ENCODE measurements at places on chromosomes 11 and 22.

DNA sequence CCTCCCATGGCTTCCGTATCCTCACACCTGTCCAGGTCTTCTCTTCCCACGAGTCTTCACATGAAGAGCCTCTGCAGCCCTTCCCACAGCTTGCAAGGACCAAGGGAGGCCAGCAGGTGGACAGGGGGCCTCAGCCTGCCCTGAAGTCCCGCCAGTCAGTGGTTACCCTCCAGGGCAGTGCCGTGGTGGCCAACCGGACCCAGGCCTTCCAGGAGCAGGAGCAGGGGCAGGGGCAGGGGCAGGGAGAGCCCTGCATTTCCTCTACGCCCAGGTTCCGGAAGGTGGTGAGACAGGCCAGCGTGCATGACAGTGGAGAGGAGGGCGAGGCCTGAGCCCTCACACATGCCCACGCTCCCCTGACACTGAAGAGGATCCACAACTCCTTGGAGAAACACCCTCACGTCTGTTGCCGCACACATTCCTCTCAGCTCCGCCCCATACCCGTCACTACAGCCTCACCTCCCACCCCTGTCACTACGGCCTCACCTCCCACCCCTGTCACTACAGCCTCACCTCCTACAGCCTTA, 8.3 kb downstream of the SSH3 start:
- DNase-seq, result no peak

GRCh38 chr22:49004484-49005399, 822.9 kb downstream of the BRD1 start:
- no peak for DNase-seq

DNA sequence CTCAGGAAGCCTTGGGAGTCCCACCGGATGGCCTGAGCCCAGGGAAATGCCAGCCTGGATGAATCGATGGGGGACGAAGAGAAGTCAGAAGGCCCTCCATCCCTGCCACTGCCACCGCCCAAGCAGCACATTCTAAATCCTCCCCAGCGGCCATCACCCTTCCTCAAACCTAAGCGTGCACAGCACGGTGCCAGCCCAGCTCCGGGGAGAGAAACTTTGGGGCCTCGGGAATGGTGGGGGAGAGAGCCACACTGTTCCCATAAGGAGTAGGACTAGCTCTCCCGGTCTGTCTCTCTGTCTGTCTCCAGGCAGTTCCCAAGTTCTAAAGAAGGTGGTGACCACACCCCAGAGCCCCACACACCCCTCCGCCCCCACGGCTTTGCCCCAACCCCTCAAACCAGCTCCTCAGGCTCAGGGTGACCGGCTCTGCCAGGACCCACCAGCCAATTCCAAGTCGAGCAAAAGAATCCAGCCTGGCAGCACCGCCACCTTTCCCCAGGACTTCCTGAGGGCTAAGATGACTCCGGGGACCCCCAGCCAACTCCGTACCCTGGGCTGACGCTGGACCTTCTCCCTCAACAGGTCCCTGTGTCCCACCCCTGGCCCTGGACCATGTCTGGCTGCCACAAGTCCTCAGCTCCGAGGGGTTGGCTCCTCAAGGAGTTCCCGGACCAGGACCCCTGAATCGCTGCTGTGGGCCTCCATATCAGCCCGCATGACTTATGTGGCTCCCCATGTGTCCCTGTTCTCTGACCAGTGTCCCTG, 2.7 kb downstream of the AHNAK start:
- DNase-seq, result no peak

- no peak for DNase-seq
Observed at GRCh38 chr11:28343304-28344233, 235.4 kb downstream of the METTL15 start.

DNA sequence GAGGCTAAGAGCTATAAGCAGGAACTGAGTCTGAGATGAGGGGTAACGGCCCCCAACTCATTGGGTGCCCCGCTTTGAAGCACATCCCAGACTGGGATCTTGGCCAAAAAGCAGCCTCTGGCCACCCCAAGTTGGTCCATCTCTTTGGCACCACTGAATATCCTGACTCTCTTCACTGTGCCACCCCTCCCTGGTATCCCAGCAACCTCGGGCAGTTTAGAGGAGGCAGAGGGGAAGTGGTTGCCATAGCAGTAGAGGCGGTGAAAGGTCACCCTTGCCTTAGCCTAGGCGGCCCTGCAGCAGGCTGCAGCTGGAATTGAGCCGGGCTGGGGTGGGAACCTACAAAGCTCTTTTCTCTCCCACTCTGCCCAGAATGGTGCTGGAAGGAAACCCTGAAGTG, 1.1 kb downstream of the PELI3 start:
- peak; percentile 80 for DNase-seq

- DNase-seq, result peak; percentile 62
Observed at GRCh38 chr11:134592391-134592990, 180.4 kb upstream of the B3GAT1 start.

GRCh38 chr11:58742140-58742539, 10.4 kb upstream of the GLYAT start:
- no peak for DNase-seq

- DNase-seq, result no peak
Observed at GRCh38 chr11:45590743-45591142, 74.7 kb downstream of the CHST1 start.

GRCh38 chr11:31652528-31652927, 143.0 kb downstream of the ELP4 start:
- DNase-seq, result no peak

Data from inflammatory macrophage treated with lipopolysaccharide for 1 hour (primary cell).